ENCODE measurements at places on chromosomes 5 and 9. TPM values are rescaled to one million over a fixed set of nuclear protein-coding genes. Genes with fewer than 3 reads are reported as not detected.

The MLANA gene
- not detected for total RNA-seq

The SLC22A4 gene
- 8.5 TPM for total RNA-seq

The NR5A1 gene
- not detected for total RNA-seq

The CSF2 gene
- total RNA-seq: 3.9 TPM

The STK32A gene
- 2.9 TPM for total RNA-seq

The DBN1 gene
- total RNA-seq: 23.1 TPM

The FOXD4L4 gene
- 0.77 TPM for total RNA-seq

The LCN15 gene
- total RNA-seq: not detected

The TMEM171 gene
- not detected for total RNA-seq

The TSSK1B gene
- not detected for total RNA-seq

The PTPN3 gene
- total RNA-seq: 13.4 TPM

The SPAG8 gene
- 13.3 TPM for total RNA-seq

The TLX3 gene
- total RNA-seq: not detected

The MSMP gene
- total RNA-seq: not detected

The FSD1L gene
- 7.2 TPM for total RNA-seq

The ROR2 gene
- total RNA-seq: 3.8 TPM

The ADAMTS13 gene
- 1.9 TPM for total RNA-seq

The CXCL14 gene
- 42.4 TPM for total RNA-seq

The IQGAP2 gene
- 42.0 TPM for total RNA-seq

The EDIL3 gene
- total RNA-seq: 17.0 TPM

The NR3C1 gene
- total RNA-seq: 110 TPM

The ORM1 gene
- 9.2 TPM for total RNA-seq

The IL5 gene
- total RNA-seq: not detected

The DEPDC1B gene
- 0.30 TPM for total RNA-seq

The DBH gene
- total RNA-seq: not detected

The IRX2 gene
- total RNA-seq: 52.1 TPM

The ACTL7B gene
- not detected for total RNA-seq

The IL13 gene
- not detected for total RNA-seq

The SLC36A1 gene
- 11.5 TPM for total RNA-seq

The CTNNA1 gene
- total RNA-seq: 361 TPM

The QRFP gene
- total RNA-seq: not detected

The CTSV gene
- 0.32 TPM for total RNA-seq

The SLC6A7 gene
- not detected for total RNA-seq

The TUBB4B gene
- total RNA-seq: 208 TPM

The ABCA1 gene
- total RNA-seq: 46.8 TPM

The LPAR1 gene
- total RNA-seq: 23.2 TPM

The MCIDAS gene
- total RNA-seq: 0.56 TPM

The CMBL gene
- total RNA-seq: 21.7 TPM

The TXNDC8 gene
- total RNA-seq: not detected

The RAB3C gene
- total RNA-seq: 0.30 TPM

The SPATA31A3 gene
- not detected for total RNA-seq

The RXFP3 gene
- total RNA-seq: not detected

The SH3RF2 gene
- 11.5 TPM for total RNA-seq

The RANBP17 gene
- 12.3 TPM for total RNA-seq

The PCDHGC4 gene
- total RNA-seq: 1.5 TPM

The TLR4 gene
- total RNA-seq: 70.1 TPM

The KIAA0825 gene
- 5.5 TPM for total RNA-seq

The BBLN gene
- 47.9 TPM for total RNA-seq

The SETX gene
- 59.3 TPM for total RNA-seq

The TEK gene
- total RNA-seq: 56.3 TPM

All from lower lobe of right lung (tissue), 2 donors.